ENCODE measurements at places on chromosomes 4 and X.
A peak's percentile ranks its signal among the peaks of the same experiment; 100 is the strongest.

DNA sequence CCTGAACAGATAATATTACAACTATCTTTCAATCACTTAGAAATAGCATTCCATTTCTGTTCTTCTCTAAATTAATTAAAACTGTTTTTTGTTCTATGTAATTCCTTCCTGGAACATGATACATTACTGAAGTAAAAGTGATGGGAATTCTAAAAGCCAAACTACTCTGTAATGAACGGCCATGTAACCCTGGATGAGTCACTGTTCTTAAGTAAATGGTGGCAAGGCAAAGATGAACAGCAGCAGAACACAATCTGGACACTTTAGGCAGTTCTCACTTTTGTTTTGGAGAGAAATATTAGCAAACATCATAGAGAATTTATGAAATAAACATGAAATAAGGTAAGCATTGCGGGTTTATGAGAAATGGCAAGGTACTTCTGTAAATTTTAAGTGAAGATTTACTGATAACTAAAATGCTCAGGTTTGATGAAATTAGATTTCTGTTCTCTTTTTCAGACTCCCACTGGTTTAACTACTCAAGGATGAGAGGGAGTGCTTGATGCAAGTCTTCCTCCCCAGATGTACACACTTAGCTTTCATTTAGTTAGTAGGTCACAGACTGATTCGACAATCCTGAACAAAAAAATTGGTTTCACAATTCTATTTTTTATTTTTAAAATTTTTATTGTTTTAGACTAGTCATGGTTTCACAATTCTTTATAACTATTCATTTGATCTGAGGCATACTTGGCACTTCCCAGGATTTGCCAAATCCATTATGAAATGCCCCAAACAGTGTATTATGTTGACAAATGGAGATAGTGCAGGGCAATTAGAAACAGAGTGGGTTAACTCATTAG is 964 bp upstream of the GPR82 start:
- no peak for DNase-seq

DNA sequence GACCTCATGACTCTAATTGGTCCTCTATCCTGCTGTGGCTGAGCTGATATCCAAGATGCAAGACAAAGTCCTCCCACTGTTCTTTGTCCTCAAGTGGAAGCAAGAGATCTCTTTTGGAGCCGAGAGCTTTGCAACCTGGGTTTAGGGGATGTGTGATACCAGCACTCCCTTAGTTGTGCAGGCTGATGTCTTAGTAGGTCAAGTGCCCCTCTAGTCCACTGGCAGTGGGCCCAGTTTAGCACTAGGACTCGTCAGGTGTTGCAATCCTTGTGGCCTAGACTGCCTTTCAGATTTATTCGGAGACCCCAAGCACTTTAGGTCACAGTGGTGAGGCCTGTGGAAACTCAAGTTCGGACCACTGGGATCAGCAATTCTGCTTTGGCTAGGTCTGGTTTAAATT is 64.0 kb downstream of the GPRASP3 start:
- DNase-seq, result no peak

- no peak for DNase-seq
Measured at GRCh38 chr4:108498925-108499324, 121.5 kb upstream of the RPL34 start.

- DNase-seq, result peak; percentile 23
Measured at GRCh38 chr4:101348995-101349800, 1.9 kb upstream of the PPP3CA start.

- peak; percentile 42 for DNase-seq
Measured at GRCh38 chr4:102825261-102826091, 1.9 kb downstream of the UBE2D3 start.

- DNase-seq, result no peak
Measured at GRCh38 chrX:16465081-16465876, 184.7 kb upstream of the S100G start.

GRCh38 chr4:67568820-67569219 is 10.3 kb downstream of the STAP1 start:
- no peak for DNase-seq

- DNase-seq, result no peak
Measured at GRCh38 chrX:102976286-102976685, 39.2 kb downstream of the RAB40AL start.

DNA sequence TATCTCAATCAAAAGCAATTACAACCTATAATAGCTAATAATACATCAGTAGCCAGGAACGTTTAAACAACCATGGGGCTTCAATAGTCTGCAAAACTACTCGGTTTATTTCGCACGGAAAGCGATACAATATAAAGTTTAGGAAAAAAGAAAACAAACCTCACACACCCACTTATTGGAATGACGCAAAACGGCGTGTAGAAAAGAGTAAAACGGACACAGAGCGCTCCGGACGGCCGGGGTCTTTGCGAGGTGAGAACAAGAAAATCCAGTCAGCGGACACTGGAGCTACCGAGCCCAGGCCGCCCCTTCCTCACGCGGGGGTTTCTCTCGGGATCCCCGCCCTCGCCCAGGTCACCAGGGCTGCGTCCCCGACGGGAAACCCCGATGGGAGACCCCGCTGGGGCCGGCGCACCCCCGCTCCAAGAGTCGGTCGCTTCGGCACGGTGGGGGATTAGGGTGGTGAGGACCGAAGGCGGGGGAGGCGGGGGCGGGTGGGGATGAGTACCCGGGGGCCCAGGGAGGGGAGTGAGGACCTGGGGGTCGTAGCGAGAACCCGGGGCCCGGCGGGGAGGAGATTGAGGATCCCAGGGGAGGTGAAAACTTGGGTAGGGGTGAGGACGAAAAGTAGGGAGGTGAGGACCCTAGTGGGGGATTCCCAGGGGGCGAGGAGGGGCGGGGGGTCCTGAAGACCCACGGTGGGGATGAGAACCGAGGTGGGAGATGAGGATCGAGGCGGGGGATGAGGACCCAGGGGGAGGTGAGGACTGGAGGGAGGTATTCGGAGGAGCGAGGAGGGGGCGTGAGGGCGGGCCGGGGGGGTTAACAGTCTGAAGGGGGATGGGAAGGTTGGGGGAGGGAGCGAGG is 737 bp downstream of the NELFA start:
- DNase-seq, result no peak

DNA sequence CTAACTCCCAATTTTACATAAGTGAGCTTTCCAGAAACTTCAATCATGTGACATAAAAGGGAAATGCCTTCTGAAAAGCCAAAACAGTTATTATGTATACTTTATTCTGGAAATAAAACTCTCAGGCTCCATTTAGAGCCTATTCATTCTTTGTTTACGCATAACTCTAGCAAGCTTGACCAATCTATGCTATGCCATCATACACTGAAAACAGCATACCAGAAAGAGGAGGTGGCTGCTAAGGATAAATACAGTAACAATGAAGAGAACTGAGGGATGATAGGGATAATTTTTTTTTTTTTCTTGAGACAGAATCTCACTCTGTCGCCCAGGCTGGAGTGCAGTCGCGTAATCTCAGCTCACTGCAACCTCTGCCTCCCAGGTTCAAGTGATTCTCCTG is 24.4 kb downstream of the CDKL2 start:
- DNase-seq, result no peak

DNA sequence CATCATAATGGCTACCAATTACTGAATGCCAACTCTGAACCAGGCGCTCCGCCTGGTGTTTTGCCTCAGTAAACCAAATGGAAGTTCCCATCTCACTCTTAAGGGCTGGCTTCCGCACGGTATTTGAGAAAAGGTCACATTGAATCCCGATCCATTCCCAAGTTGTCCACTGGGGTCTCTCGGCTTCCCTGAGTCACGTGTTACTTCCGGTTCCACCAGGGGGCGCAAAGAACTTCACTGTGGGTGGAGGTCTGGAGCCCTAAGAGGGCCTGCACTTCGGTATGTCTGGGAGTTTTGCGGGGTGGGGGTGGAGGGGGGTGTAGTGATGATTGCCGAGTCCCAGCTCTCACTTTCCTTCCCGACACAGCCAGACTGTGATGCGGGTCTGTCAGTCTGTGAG is 13.4 kb upstream of the NHS start:
- no peak for DNase-seq

- DNase-seq, result no peak
Measured at GRCh38 chr4:155371432-155372043, 5.2 kb downstream of the MAP9 start.

GRCh38 chrX:41721590-41721989 is 2.4 kb upstream of the GPR82 start:
- no peak for DNase-seq

GRCh38 chrX:107724653-107725052 is 50.9 kb downstream of the TSC22D3 start:
- no peak for DNase-seq

DNA sequence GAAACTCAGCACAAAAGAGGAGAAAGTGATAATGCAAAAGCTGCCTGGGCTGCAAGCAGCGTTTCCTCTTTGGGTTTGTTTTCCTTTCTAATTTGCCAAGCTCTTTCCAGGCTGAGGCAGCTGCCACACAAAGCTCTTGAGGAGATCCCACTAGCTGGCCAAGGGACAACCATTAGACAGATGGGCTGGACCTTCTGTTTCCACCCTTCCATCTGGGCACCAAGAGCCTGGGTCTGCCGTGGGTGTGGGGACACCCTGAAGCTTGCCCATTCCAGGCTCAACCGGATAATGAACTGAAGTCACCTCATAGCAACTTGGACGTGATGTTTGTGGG is 194.6 kb upstream of the C1QTNF7 start:
- DNase-seq, result no peak

DNA sequence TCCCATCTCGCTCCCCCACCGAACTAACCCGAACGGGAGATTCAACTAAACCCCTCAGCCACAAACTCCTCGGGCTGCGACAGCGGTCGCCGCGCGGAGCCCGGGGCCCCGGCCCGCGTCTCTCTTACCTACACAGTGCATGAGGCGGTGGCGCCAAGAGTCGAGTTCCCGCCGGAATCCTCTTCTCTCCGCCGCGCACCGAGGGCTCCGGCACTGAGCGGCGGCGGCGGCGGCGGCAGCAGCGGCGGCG is 160 bp downstream of the LCORL start:
- no peak for DNase-seq

DNA sequence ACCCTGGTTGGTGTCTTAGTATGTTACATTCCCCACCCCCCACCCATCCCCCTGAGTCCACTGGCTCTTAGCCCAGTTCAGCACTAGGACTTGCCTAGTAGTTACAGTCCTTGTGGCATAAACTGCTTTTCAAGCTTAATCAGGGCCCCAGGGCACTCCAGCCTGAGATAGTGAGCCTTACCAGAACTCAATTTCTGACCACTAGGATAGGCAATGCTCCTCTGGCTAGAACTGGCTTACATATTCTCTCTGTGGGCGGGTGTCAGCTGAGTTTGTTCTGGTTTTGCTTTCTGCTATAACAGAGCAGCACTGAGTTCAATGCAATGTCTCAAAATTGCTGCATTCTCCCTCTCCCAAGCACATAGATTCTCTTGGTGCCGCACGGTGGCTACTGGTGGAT is 391.4 kb upstream of the DIPK2B start:
- DNase-seq, result no peak

DNA sequence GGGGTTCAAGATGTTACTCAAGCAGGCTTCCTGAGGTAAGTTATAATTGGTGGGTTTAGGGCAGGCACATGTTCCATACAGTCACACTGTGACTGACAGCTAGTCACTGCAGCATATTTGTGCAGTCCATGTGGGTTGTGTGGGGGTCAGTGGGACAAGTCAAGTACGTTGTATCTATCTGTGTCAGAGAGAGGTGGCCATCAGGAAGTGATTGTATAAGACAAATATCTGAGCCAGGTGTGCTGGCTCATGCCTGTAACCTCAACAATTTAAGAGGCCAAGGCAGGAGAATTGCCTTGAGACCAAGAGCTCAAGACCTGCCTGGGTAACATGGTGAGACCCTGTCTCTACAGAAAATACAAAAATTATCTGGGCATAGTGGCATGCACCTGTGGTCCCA is 509.3 kb downstream of the CENPC start:
- no peak for DNase-seq

GRCh38 chr4:186699298-186699697 is 24.4 kb downstream of the FAT1 start:
- DNase-seq, result no peak

DNA sequence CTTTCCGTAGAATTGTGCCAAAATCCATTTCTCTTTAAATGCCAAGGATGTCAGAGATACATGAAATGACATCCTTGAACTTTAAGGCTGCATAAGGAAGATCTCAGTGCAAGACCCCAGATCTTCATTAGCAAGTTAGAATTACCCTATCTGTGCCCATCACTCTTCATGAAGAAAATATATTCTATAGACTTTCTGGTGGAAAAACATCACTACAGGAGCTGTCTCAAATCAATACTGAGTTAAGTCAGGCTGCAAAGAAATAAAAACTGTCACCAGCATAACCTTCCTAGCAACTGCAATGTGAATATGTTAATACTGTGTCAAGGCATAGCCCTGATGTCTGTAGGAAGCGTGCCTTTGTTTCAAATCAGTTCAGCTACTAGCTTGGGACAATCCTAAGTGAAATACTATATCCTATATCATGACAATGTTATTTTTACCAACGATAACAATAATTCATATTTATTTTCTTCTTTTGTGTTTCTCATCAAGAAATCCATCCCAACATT is 173.3 kb downstream of the TBCK start:
- no peak for DNase-seq

DNA sequence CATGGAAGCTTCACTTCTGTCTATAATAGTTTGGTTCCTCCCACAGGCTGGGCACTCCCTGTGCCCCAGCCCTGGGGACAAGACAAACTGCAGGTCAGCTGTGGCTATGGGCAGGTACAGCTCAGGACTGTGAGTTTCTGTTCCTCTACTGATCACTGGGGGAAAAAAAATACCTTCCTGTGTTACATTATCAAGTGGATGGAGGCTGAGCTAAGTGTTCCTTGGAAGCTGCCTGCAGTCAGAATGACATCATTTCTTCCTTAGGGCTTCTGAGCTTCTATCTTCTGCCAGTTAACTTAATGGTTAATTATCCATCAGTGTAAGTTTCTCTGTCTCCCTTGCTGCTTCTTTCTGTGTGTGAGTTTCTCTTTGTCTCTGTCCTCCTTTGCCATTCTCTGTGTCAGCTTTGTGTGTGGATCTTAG is 4.6 kb downstream of the RAB33A start:
- DNase-seq, result no peak

- no peak for DNase-seq
Measured at GRCh38 chrX:39996536-39996935, 101.2 kb downstream of the BCOR start.

DNA sequence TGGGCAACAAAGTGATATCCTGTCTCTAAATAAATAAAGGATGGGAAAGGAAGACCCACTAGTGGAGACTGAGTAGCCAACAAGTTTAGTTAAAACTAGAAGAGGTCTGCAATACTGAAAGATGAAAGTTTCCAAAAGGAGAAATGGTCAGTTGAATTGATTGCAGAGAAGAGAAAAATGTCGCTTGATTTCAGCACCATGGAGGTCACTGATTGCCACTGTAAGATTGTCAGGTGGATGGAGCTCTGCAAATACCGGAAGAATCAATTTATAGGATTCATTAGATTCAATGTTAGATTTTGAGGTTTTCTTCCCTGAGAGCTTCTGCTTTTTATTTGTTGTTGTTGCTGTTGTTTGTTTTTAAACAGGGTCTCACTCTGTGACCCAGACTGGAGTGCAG is 5.4 kb upstream of the FNIP2 start:
- DNase-seq, result no peak

GRCh38 chr4:10504570-10505179 is 47.4 kb upstream of the ZNF518B start:
- DNase-seq, result no peak
